Type B pancreatic cell (in vitro differentiated cells): ENCODE measurements at places on chromosomes 5 and 9. TPM values are rescaled to one million over a fixed set of nuclear protein-coding genes. Genes with fewer than 3 reads are reported as not detected.

DNA sequence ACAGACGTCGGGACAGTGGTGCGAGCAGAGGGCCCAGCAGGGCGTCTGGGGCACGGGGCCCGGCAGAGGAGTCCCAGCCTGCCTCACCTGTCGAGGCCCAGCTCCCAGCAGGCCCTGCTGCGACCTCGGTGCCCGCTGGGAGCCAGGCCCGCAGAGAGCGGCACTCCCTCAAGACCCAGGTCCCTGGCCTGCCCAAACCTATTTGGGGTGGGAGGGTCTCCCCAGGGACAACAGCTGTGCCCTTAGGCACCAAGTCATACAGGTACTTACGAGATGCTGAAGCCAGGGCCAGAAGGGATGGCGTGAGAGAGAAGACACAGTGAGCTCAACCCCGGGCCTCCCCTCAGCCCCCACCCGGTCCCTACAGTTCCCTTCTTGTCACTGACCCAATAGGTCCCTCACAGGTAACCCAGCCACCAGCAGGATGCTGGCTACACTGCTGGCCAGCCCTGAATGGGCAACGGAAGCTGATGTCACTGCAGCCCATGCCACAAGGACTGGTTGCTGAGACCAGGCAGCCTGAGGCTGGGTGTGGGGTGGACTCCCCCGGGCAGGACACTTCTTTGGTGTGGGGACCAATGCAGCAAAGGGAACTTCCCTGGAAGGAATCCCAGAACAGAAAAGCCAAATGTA, 3.7 kb downstream of the NSMF start:
- DNase-seq = no peak
- peak overlapping the region; percentile 26 for H3K27ac ChIP-seq
- no peaks in the 10 kb centered on the region for H3K27me3 ChIP-seq
- H3K4me3 ChIP-seq = peak overlapping the region; percentile 58
- no peaks in the 10 kb centered on the region for H3K36me3 ChIP-seq

- H3K27me3 ChIP-seq = no peaks in the 10 kb centered on the region
- no peak for DNase-seq
- no peaks in the 10 kb centered on the region for H3K36me3 ChIP-seq
- H3K27ac ChIP-seq = no peak overlapping the region
- H3K4me3 ChIP-seq = no peak overlapping the region
These were observed 4.9 kb upstream of the SH3PXD2B start for GRCh38 chr5:172458976-172459782.

GRCh38 chr9:121107029-121107428, 32.3 kb downstream of the CNTRL start:
- H3K27ac ChIP-seq = no peak overlapping the region
- no peaks in the 10 kb centered on the region for H3K27me3 ChIP-seq
- H3K4me1 ChIP-seq = no peaks in the 10 kb centered on the region
- no peak for DNase-seq
- H3K4me3 ChIP-seq = no peak overlapping the region

The TNC gene
- 16.1 and 95.2 TPM in 2 replicates for total RNA-seq

DNA sequence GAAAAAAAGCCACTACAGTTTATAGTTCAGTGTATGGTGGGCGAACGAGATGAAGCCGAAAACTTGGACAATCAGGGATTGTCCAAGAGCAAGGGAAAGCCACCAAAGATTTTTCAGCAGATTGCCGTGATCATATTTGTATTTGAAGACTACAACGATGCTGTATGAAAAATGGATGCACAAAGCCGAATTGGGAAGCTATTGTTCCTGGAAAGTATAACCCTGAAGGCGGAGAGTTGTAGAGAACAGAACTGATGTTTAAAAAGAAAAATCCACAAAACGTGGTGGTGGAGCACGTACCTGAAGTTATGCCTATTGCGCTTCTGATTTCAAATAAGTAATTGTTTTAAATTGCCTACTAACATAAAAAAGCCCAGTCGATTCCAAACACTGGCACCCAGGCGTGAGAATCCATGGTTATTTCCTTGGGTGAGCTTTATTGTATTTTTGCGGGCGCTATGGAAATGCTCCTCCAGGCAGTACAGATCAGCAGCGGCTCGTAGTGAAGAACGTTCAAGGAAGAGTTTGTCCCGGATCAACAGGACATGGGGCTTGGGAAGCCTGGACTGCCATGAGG, 772 bp upstream of the TARS1 start:
- H3K4me3 ChIP-seq = no peak overlapping the region
- peaks cover 8% of the 10 kb centered on the region for H3K36me3 ChIP-seq
- peaks cover 12% of the 10 kb centered on the region for H3K4me1 ChIP-seq
- no peak overlapping the region for H3K27ac ChIP-seq
- H3K27me3 ChIP-seq = no peaks in the 10 kb centered on the region
- DNase-seq = no peak

GRCh38 chr5:95620870-95621838, 1.3 kb downstream of the GPR150 start:
- peaks cover 5% of the 10 kb centered on the region for H3K36me3 ChIP-seq
- H3K4me1 ChIP-seq = peaks cover 12% of the 10 kb centered on the region
- peak; percentile 68 for DNase-seq
- H3K27me3 ChIP-seq = peaks cover 72% of the 10 kb centered on the region
- peak overlapping the region; percentile 61 for H3K27ac ChIP-seq

GRCh38 chr9:17480966-17481365, 97.9 kb upstream of the SH3GL2 start:
- DNase-seq = no peak
- no peak overlapping the region for H3K4me3 ChIP-seq
- peaks cover 3% of the 10 kb centered on the region for H3K36me3 ChIP-seq
- H3K27me3 ChIP-seq = no peaks in the 10 kb centered on the region
- no peak overlapping the region for H3K27ac ChIP-seq

GRCh38 chr5:115435065-115435777, 109.4 kb downstream of the FEM1C start:
- no peak for DNase-seq
- H3K4me1 ChIP-seq = peaks cover 13% of the 10 kb centered on the region
- no peaks in the 10 kb centered on the region for H3K36me3 ChIP-seq
- no peak overlapping the region for H3K4me3 ChIP-seq

DNA sequence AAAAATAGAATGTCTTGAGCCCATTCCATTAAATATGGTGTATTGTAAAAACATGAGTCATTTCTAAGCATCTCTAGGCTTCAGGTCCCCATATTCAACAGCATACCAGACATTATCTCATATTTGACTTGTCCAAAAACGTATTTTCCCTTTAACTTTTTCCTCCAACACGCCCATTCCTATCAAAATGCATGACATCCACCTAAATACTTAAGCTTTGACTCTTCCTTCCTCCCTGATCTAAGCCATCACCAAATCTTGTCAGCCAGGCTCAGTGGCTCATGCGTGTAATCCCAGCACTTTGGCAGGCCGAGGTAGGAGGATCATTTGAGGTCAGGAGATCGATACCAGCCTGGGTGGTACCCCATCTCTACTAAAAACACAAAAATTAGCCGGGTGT, 23.9 kb downstream of the VCP start:
- no peaks in the 10 kb centered on the region for H3K4me1 ChIP-seq
- no peak overlapping the region for H3K27ac ChIP-seq
- peaks cover 35% of the 10 kb centered on the region for H3K36me3 ChIP-seq
- H3K4me3 ChIP-seq = no peak overlapping the region
- no peaks in the 10 kb centered on the region for H3K27me3 ChIP-seq

The FOXB2 gene
- total RNA-seq = 0.24 TPM in 1 of 2 replicates, not detected in the other

GRCh38 chr9:130183133-130183762, 11.0 kb downstream of the NCS1 start:
- no peaks in the 10 kb centered on the region for H3K36me3 ChIP-seq
- peak overlapping the region; percentile 29 for H3K27ac ChIP-seq
- H3K4me1 ChIP-seq = peaks cover 32% of the 10 kb centered on the region
- H3K27me3 ChIP-seq = no peaks in the 10 kb centered on the region
- DNase-seq = peak; percentile 72
- H3K4me3 ChIP-seq = no peak overlapping the region

- no peak overlapping the region for H3K27ac ChIP-seq
- peaks cover 31% of the 10 kb centered on the region for H3K4me1 ChIP-seq
- H3K36me3 ChIP-seq = no peaks in the 10 kb centered on the region
- H3K27me3 ChIP-seq = peaks cover 21% of the 10 kb centered on the region
These were observed 88.3 kb downstream of the BRINP1 start for GRCh38 chr9:119280740-119281485.

DNA sequence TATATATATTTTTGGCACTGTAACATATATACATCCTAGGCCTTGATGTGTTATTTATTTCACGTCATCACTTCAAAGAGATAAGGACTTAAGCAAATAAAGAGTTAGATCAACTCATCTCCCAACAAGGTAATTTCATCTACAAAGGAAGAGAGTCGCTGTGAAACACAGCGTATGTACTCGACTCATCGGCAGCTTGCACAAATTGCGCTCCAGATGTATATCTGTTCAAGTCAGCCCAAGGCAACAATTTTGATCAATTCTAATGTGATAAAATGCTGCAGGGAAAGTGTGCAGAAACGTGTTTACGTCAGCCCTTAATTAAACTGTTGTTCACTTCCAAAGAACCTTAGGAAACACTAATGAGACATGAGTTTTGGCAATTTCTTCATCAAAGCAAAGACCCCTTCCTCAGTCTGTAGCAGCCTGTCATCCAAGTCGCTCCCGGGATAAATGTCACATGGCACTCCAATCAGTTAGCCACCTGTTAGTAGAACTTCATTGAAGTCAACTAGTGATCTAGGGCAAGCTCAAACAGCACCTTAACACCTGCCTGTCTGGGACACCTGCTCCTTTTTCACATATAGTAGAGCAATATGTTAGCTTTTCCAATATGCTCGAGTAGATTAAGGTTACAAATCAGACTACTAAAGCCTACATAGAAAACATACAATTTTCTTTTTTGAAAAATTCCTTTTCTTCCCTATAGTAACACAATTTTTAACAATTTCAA, 182.4 kb downstream of the NFIB start:
- DNase-seq = no peak
- H3K4me3 ChIP-seq = no peak overlapping the region
- H3K27me3 ChIP-seq = no peaks in the 10 kb centered on the region

- peaks cover 22% of the 10 kb centered on the region for H3K36me3 ChIP-seq
- H3K27ac ChIP-seq = no peak overlapping the region
- no peak for DNase-seq
- peaks cover 6% of the 10 kb centered on the region for H3K4me1 ChIP-seq
These were observed 65.3 kb downstream of the ADAMTSL1 start for GRCh38 chr9:18539203-18539693.

DNA sequence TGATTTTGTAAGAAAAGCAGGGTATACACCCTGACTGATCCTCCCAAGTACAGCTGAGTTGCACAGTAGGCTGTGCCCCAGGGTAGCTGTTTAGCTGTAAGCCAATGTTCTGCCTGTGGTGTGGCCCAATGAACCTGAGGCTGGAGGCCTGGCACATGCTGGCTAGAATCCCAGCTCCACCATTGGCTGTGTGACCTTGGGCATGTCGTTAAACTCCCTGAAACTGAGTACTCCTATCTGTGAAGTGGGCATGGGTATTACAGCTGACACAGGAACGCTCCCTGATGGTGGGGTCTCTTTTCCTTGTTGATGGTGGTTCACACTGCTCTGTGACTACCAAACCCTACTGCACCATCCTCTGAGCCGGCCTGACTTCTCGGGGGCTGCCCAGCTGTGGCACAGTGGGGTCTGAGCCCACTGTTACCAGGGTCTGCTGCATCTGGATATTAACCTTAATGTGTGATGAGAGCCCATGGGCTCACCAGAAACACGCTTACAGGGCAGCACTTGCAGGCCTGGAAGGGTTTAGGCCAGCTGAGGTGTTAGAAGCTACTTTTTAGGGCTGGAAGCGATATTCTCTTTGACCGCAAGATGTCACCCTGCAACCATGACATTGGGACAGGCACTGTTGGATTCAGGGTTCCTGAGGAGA, 7.0 kb upstream of the GADD45G start:
- H3K4me1 ChIP-seq = peaks cover 5% of the 10 kb centered on the region
- peaks cover 19% of the 10 kb centered on the region for H3K27me3 ChIP-seq
- no peaks in the 10 kb centered on the region for H3K36me3 ChIP-seq

- peaks cover 56% of the 10 kb centered on the region for H3K27me3 ChIP-seq
- H3K27ac ChIP-seq = no peak overlapping the region
- no peak for DNase-seq
- no peaks in the 10 kb centered on the region for H3K36me3 ChIP-seq
- no peak overlapping the region for H3K4me3 ChIP-seq
These were observed 20.8 kb downstream of the ENHO start for GRCh38 chr9:34501889-34502425.

- no peaks in the 10 kb centered on the region for H3K27me3 ChIP-seq
- no peak overlapping the region for H3K27ac ChIP-seq
- H3K4me1 ChIP-seq = peaks cover 3% of the 10 kb centered on the region
- no peak overlapping the region for H3K4me3 ChIP-seq
These were observed 62.3 kb upstream of the JAK2 start for GRCh38 chr9:4922730-4923129.

The CCDC180 gene
- 2.2 and 7.0 TPM in 2 replicates for total RNA-seq

The SH3GL2 gene
- total RNA-seq = 4.8 and 7.6 TPM in 2 replicates

- no peak for DNase-seq
- no peak overlapping the region for H3K4me3 ChIP-seq
- peaks cover 54% of the 10 kb centered on the region for H3K4me1 ChIP-seq
- no peaks in the 10 kb centered on the region for H3K27me3 ChIP-seq
- H3K27ac ChIP-seq = no peak overlapping the region
These were observed 574.3 kb downstream of the PDE4D start for GRCh38 chr5:59319250-59319649.

The TNFSF15 gene
- total RNA-seq = 3.3 and 7.3 TPM in 2 replicates

The IL3 gene
- not detected in 2 replicates for total RNA-seq

DNA sequence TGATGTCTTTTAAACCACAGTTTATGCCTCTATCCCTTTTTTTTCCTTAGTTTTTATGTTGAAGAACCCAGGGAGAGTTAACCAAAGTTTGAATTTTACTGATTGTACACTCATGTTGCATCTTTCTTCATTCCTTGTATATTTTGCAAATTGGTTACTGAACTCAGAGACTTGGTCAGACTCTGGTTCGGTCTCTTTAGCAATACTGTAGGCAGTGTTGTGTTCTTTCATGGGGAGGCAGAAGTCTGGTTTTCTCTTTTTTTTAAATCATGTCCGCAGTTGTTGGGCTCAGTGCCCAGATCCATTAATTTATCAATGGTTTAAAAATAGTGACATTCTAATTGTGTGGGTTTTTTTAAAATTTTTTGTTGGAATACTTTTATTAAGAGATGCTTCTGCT, 23.4 kb downstream of the UBE2R2 start:
- H3K4me3 ChIP-seq = no peak overlapping the region
- H3K27ac ChIP-seq = peak overlapping the region; percentile 44
- peaks cover 4% of the 10 kb centered on the region for H3K36me3 ChIP-seq
- H3K27me3 ChIP-seq = no peaks in the 10 kb centered on the region
- DNase-seq = no peak

GRCh38 chr5:88487066-88487465, 218.4 kb upstream of the TMEM161B start:
- peaks cover 13% of the 10 kb centered on the region for H3K27me3 ChIP-seq
- H3K4me3 ChIP-seq = no peak overlapping the region
- DNase-seq = no peak

The RGS14 gene
- 8.9 and 16.6 TPM in 2 replicates for total RNA-seq
